ENCODE measurements at places on chromosomes 2 and 18.

GRCh38 chr2:198053148-198053547 is 248.8 kb downstream of the PLCL1 start:
- no peak for DNase-seq

DNA sequence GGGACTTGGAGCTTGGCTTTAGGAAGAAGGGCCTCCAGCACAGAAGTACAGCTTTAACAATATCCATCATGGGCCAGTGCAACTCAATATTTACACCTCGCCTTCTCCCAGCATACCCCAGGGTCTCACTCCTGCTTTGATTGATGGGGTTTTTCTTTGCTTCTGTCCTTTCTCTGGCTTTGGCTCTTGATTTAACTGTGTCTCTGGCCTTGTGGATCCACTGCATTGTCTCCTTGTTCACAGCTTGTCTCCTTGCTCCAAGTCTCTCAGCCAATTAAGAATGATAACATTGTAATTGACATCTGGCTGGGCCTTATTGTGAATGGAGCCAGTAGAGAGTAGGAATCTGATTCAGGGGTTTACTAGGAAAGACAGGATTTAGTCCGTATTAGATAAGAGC is 1019.5 kb downstream of the TMEM182 start:
- no peak for DNase-seq

- DNase-seq: no peak
These were observed 229.7 kb downstream of the DYSF start for GRCh38 chr2:71683070-71683469.

GRCh38 chr2:75614162-75614651 is 32.4 kb upstream of the MRPL19 start:
- no peak for DNase-seq

DNA sequence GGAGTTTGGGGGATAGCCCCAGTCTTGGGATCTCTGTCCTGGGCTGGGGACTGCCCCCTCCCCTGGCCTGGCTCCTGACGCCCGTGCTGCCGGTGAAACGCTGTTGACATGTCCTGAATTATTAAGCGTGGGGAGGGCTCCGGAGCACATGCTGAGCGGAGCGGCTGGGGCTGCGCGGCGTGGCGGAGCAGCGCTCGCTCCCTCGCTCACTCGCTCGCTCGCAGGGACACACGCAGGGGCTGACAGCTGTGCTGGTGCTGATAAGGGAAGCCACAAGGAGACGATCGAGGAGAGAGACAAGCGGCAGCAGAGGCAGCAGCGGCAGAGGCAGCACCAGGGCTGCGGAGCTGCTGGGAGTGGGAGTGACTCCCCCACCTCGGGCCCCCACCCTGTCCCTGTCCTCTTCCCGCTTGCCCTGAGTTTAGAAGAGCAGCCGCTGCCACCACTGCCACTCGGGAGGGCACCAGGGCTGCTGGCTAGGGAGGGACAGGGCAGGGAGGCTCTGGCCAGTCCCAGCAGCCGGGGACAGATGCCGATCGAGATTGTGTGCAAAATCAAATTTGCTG is at the start of gene ASIC4:
Gene ASIC4, plus strand, starts transcription at position 287 of the 566 bp plus-strand sequence. Its CDS starts 243 bp downstream, at position 530.
- DNase-seq: no peak

DNA sequence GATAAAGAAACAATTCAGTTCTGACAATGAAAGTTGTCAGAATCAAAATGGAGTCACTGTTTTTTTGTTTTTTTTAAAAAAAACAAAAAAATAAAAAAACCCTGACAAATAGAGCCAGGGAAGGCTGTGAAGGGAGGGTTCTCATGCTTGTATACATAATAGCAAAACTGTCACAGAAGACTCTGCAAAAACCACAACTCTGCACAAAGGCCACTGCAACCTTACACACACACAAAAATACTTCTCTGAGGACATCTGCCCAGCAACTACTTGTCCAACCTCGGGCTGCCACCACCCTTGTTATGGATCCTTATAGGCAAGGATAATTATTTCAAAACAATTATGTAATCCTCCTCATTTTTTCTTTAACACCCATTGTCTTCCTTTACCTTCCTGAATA is 41.9 kb upstream of the C2orf66 start:
- DNase-seq: no peak

DNA sequence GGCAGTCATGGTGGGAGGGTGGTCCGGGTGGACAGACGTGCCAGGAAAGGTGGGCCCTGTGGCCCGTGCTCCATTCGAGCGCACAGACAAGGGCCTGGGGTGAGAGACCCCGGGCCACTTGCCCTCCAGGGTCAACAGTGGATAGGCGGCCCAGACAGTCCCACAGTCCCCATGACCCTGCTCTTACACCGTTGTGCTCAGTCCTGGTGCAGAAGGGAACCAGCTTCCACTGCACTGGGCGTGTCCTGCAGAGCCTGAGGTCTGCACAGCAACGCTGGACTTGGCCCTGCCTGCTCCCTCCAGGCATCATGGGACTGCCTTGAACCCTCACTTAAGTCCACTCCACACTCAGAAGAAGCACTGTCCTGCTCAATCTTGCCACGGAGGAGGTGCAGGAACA is 52.0 kb downstream of the PXDN start:
- no peak for DNase-seq

DNA sequence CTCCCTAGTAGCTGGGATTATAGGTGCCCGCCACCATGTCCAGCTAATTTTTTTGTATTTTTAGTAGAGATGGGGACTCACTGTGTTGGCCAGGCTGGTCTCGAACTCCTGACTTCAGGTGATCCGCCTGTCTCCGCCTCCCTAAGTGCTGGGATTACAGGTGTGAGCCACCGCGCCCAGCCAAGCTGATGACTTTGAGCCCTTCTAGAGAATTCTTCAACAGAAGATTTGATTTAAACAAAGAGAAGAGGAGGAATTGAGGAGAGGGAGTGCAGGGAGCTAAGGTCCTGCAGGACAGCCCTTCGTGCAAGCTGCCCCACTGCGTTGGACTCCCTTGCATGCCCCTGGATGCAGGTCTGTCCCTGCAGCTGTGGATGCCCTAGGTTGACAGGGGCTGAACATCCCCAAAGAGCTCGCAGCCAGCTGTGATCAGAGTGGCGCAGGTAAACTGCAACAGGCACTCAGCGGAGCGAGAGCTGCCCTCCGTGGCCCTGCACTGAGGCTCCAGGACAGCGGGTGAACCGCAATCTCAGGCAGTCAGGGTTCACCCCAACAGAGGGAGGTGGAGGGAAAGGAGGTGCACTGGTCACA is 13.7 kb downstream of the ADRA2B start:
- DNase-seq: no peak

GRCh38 chr18:73942081-73942625 is 205.5 kb downstream of the FBXO15 start:
- DNase-seq: no peak

- no peak for DNase-seq
These were observed 9.1 kb downstream of the THNSL2 start for GRCh38 chr2:88179228-88179679.

GRCh38 chr2:181235683-181236459 is 221.3 kb upstream of the ITGA4 start:
- DNase-seq: no peak

DNA sequence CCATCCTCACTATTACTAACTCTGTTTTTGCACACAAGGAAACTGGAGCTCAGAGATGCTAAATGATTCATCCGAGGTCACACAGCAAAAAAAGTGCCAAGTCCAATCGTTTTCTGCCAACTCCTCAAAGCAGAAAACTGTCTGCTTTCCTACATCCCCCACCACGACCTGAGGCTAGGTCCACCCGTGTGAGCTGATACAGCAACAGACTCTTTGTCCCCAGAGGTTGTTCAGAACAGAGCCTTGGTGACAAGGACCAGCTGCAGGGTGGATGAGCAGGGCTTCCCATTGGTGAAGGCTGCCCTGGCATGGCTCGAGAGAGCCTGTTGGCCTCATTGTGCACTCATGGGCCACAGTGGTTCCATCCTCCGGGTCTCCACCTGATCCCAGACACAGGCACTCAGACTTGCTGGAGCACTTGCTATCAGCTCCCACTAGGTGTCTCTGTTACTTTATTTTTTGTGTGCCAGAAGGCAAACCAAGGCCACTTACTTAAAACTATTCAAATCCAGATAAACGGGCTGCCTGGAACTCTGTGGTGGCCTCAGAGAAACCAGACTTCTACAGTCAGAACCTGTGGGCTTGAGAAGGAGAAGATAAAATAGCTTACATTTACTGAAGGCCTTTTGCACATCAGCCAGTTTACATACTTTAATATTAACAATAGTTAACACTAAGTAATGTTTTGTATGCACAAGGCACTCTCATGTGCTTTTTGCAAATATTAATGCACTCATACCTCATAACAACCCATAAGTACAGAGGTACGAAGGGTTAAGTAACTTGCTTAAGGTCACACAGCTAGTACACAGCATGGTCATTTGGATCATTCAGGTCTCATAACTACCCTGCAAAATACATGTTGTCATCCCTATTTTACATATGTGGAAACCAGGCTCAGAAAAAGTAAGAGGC is 62.9 kb upstream of the CTIF start:
- no peak for DNase-seq

GRCh38 chr2:148616662-148617061 is 27.9 kb upstream of the EPC2 start:
- no peak for DNase-seq

GRCh38 chr2:65710779-65711295 is 278.4 kb upstream of the SPRED2 start:
- no peak for DNase-seq

- no peak for DNase-seq
These were observed 834.0 kb upstream of the FSHR start for GRCh38 chr2:49988276-49988675.

DNA sequence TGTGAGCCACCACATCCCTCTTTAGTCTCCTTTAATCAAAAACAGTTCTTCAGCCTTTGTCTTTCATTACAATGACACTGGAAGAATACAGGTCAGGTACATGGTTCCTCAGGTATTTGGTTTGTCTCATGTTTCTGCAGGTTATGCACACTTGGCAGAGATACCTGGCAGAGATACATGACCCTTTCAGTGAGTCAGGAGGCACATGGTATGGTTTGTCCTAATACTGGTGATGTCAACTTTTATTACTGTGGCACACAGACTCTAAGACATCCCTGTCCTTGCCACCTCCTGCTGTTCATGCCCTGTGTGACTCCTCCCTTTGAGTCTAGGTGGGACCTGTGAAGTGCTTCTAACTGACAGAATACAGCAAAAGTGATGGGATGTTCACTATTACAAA is 58.4 kb downstream of the SPIRE1 start:
- DNase-seq: no peak

DNA sequence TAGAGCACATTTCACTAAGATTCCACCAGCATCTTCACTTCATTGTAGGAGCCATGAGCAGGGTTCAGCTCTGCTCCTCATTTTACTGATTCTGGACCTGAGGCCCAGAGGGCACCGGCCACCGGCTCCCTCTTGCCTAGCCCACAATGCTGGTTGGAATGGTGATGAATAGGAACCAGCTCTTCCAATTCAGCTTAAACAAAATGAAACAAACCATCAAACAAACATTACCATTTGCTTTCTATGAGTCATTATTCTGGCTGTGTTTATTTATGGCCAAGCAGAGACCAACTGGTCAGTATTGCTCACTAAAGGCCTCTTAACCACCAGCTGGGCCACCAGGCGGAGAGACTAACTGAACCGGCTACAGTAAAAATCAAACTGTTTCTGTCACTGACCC is 176.7 kb downstream of the MTX2 start:
- DNase-seq: no peak

- DNase-seq: no peak
These were observed 139.1 kb upstream of the SKOR2 start for GRCh38 chr18:47390410-47391024.

DNA sequence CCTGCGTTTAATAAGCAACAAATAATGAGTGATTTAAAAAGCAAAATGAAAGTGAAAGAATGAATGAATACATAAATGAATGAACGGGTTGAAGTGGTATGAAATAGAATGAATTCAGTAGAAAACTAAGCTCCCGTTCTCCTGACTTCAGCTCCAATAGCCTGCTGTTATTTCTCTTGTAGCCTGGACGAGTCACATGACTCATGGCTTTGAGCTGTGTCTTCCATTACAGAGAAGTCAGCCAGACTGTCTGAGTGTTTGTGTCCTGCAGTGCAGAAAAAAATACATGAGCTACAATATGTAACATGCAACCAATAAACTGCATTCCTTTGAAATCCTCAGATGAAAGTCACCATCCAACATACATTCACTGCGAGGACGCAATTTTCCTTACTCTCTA is 21.2 kb downstream of the SCG2 start:
- DNase-seq: no peak

- DNase-seq: no peak
These were observed 263.8 kb downstream of the KCNE4 start for GRCh38 chr2:223315813-223316212.

DNA sequence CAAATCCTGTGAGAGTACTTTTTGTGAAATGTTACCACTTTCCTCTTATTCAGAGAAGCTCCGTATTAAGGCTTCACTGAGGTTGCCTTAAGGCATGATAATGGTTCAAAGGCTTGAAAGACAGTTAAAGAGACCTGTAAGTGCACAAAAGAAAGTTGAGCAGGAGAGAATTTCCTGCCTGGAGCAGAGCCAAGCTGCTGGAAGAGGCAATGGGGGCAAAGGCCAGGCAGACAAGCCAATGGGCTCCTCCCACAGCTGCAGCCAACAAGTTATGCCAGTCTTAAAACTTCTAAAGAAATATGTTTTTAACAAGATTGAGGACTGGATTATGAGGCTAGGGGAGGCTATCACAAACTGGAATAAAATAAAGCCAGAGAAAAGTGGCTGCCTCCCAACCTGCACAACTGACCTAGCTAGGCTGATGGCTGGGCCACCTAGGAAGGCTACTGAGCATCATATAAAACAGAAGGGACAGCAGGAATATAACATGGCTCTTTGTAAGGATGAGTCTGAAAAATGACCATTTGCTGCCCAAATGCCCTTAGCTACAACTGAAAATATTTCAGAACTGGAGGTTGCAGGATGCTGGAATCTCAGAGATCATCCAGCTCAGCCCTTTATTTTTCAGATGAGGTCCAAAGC is 2.1 kb downstream of the IL1B start:
- no peak for DNase-seq

DNA sequence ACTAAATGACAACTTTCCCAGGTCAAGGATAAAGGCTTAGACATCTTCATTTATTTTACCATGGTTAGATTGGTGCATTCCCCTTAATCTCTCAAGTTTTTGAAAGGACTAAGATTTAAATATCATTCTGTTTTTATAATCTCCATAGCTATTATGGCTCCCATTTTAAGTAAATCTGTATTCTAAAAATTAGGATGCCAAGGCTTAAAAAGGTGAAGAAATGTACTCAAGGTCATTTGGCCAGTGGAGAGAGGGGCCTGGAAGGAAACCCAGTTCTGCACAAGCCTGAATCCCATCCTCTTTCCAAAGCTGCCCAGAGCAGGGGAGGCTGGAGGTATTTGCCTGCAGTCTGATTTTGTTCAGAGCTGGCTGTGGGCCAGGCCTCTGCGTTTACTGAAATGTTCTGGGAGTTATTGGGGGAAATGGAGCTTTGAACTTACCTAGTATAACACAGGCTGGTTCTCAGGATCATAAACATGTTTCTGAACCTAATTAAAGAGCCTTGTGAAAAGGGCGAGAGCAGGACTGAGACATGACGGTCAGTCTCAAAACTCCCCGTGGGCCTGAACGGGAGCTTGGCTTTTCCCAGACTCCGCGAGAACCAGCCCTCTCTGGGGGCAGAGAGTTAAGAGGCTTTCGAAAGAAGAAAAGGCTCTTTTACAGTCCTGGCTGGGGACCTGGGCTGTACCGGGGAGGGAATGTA is 85.6 kb downstream of the DDX1 start:
- DNase-seq: no peak

Data from activated naive CD4-positive, alpha-beta T cell (primary cell).